ENCODE measurements at places on chromosomes 12 and 14.

DNA sequence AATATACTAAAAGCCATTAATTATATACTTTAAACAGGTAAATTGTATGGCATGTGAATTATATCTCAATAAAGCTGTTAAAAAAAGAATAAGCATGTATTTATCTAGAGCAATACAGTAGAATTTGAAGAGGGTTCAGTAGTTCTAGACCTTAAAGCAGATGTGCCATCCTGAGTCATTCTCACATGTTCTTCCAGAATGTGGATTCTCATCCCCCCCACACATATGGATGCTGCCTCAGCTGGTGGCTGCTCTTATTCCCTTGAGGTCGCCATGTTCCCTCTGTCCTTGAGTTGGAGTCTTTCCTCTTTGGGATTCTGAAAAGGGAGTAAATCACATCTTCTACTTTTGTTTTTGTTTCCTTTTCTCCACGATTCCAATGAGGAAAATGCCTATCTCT lies 321.3 kb downstream of the AEBP2 start:
- no peak for DNase-seq

GRCh38 chr12:70006619-70006973 lies 181.6 kb downstream of the MYRFL start:
- no peak for DNase-seq

DNA sequence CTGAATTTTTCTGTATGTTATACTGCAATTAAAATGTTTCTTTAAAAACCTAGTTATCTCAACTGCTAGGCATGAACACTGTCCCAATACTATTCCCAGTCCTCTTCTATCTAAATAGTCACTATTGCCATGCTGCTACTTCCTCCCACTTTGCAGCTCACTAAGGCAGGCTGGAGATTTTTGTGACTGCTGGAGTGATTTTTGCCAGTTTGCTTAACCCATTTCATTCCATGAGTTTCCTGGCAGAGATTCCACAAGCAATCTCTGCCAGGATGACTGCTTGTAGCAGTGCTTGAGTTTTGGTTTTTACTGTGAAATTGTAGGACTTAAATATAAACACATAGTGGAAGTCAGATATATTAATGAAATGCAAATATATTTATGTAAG lies 80.8 kb downstream of the BHLHE41 start:
- no peak for DNase-seq

GRCh38 chr14:68526512-68527091 lies 266.3 kb downstream of the ZFP36L1 start:
- no peak for DNase-seq

DNA sequence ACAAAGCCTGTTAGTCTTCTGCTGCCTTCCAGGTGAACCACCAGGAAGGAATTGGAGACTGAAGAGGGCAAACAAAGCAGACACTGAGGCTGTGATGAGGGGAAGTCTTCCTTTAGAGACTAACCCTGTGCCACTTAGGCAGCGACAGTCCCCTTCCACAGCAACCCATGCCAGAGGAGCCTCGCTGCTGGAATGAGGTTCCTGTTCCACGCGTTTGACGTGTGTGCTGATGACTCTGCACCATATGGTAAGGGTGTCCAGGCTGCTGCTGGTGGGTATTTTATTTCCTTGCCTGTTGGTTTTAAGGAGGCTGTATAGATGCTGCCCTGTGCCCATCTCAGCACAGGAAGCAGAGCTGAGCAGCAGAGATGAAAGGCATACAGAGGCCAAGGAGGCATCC lies 361.9 kb upstream of the FKBP4 start:
- no peak for DNase-seq

- no peak for DNase-seq
Measured at GRCh38 chr14:47186486-47186885, 488.9 kb downstream of the MDGA2 start.

DNA sequence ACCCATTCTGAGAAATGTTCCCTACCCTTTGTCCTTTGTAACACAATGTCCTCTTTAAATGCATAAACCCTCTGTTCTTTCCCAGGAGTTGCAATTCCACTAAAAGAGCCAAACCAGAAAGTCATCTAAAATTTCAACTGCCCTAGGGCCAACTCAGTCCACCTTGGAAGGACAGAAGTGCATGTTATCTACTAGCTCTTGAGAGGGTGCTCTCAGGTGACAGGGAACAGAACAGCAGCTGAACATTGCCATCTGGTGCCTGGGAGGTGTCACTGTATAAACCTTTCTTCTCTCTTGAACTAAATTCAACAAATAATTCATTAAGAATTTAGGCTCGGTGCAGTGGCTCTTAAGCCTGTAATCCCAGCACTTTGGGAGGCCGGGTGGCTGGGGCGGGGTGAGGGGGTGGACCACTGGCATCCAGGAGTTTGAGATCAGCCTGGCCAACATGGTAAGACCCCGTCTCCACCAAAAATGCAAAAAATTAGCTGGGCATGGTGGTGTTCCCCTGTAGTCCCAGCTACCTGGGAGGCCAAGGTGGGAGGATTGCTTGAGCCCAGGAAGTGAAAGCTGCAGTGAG lies 10.3 kb upstream of the FERMT2 start:
- DNase-seq, result peak; percentile 69

DNA sequence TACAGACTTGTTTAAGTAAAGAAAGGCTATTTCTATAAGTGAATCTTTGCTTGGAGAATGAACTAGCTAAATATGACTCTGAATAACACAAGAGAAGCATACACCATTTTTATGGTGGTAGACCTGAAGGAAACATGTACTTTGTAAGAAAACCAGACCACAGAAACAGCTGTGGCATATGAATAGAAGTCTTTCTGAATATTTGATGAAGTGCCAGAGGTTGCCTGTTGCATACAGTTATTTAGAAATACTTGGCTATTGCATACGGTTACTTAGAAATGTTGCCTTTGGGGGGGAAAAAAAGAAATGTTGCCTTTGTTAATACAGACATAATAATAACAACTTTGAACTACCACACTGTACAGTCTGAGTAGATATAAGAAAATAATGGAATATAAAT lies 16.8 kb upstream of the LEMD3 start:
- no peak for DNase-seq

GRCh38 chr14:69501423-69501838 lies 16.9 kb downstream of the PLEKHD1 start:
- no peak for DNase-seq

GRCh38 chr14:64266239-64266638 lies 27.9 kb downstream of the ESR2 start:
- no peak for DNase-seq

GRCh38 chr14:22506778-22507351 lies 82.2 kb downstream of the DAD1 start:
- no peak for DNase-seq

- no peak for DNase-seq
Measured at GRCh38 chr12:100862676-100863075, 68.1 kb downstream of the ANO4 start.

DNA sequence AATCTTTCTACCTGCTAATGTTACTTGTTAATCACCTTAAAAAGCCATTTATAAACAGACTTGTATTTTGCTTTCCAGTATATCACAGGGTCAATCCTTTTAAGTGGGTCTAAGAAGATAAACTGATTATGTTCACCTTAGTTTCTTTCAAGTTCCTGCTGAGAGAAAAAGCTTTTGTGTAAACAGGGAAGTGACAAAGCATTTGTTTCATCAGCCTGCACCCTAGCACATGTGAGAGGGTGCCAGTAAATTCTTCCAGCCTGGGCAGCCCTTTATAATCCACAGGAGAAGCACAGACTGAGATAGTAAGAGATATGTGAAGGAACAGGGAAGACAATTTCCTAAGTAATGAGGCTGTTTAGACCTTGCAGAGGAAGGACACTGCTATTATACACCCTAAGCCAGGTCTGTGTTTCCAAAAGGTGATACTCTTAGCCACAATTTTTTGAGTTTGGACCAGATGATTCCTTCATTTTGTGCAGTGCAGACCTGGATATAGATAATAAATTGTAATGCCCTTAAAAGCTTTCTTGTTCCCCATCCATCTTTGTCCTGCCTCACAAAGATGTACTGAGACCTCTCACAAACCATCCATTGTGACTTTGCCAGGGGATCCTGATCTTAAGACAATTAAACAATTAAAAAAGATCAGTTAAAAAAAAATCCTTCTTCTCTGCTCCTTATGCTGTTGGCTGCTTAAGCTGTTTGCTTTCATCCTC lies 150.7 kb downstream of the KTN1 start:
- no peak for DNase-seq

DNA sequence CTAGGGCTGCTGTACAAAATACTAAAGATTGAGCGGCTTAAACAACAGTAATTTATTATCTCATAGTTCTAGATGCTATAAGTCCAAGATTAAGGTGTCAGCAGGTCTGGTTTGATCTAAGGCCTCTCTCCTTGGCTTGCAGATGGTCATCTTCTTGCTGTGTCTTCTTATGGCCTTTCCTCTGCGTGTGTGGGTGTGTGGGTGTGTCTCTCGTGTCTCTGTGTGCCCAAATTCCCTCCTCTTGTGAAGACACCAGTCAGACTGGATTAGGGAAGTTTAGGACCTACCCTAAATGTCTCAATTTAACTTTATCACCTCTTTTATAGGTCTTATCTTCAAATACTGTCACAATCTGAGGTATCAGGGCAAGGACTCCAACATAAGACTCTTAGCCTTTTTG lies 28.3 kb downstream of the DDHD1 start:
- no peak for DNase-seq

DNA sequence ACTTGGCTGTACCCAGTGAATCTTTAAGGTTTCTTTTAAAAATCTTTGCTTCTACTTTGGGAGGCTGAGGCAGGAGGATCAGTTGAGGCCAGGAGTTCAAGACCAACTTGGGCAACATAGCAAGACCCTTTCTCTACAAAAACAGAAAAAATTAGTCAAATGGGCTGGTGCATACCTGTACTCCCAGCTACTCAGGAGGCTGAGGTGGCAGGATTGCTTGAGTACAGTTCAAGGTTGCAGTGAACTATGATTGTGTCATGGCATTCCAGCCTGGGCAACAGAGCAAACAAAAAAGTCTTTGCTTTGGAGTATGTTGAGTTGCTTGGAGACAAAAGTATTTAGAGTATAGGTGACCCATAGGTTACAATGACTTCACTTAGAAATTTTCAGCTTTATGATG lies 6.2 kb upstream of the DDX55 start:
- no peak for DNase-seq

GRCh38 chr12:46701356-46701755 lies 124.4 kb downstream of the SLC38A4 start:
- DNase-seq, result no peak

GRCh38 chr12:56333197-56333678 lies 562 bp downstream of the PAN2 start:
- DNase-seq, result no peak

GRCh38 chr14:34177466-34177865 lies 226.6 kb upstream of the EGLN3 start:
- no peak for DNase-seq

DNA sequence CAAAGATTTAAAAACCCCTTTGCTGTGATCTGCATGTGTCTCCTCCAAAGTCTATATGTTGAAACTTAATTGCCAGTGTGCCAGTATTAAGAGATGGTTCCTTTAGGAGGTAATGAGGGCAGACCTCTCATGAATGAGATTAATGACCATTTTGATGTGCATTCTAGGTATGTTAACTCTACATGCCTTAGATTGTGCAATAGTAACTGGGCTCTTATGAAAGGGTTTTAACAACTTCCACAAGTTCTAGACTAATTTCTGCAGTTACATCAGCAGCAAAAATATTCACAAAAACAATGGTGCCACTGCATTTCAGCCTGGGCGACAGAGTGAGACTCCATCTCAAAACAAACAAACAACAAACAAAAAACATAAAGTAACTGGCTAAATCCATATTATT lies 3.8 kb upstream of the TAS2R10 start:
- no peak for DNase-seq

DNA sequence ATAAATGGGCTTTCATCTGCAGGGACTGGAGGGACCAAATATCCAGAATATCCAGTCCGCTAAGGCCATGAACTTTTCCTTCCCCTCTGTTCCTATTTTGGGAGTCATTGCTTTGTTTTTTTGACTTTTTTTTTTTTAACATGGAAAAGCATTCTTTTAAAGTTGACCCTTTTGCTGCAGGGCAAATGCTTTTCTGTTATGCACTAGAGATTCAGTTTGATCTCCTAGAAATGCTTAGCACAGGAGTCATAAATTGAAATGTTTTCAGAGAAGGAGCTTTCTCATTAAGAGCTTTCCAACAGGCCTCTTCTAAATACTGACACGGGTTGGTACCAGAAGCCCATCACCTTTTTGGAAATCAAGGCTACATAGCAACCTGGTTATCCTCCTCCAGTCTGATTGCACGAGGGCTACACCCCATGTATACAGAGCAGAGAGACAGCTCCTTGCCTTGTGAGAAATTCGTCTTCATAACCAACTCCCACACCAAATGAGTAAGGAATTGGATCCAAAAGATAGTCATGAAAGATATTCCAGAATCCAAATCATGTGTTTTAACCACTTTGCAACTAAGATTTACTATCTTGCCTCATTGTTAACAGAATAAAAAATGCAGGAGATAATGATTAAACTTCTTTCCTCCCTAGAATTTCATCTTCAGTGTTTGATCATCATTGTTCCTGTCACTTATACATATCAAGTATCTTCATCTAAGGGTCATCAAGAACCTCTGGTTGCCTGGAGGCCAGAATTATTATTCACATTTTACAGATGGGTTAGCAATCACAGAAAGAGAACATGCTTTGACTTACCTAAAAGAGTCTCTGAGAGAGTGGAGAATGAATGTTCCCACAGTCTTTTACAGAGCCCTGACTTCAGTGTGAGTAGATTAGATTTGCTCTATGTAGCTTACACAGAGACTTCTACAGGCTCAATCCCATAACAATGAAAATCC lies 389.4 kb downstream of the ZFP36L1 start:
- no peak for DNase-seq

- no peak for DNase-seq
Measured at GRCh38 chr14:76115010-76115422, 36.7 kb upstream of the GPATCH2L start.

- no peak for DNase-seq
Measured at GRCh38 chr12:72502546-72502945, 230.4 kb downstream of the TRHDE start.

DNA sequence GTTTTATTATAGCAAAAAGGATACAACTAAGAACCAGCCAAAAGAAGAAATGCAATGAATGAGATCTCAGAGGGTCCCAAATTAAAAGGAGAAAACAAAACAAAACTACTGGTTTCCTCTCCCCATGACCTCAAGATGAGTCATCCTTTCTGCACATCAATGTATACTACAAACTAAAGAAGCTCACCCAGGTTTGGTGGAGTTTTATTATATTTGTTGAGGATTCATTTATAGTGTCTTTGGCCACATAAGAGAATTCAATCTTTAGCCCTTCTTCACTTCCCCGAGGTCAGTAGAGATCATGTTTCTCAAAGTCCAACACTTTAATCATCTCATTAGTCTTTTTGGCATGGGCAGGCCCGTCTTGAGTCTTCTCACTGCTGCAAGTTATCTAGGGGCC lies 210.6 kb downstream of the SLC6A15 start:
- no peak for DNase-seq

DNA sequence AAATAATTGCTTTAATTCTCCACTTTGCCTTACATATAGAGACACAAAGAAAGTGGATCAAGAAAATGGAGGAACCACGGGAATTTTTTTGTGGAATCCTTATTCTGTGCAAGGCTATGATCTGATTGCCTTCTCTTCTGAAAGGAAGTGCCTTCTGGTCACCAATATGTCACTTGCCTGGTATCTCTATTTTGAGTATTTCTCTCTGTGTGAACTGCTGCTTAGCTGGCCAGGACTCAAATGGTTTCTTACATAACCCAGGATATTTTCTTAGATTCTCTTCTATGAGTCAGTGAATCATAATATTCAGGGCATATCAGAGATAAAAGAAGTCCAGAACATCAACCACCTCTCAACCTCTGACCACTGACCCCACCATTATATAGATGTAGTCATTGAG lies 156.1 kb downstream of the DIO2 start:
- DNase-seq, result no peak
